Ecto neural progenitor cell (in vitro differentiated cells): ENCODE measurements at places on chromosomes 6 and 20.

GRCh38 chr6:145086197-145086596 lies 649.1 kb downstream of the EPM2A start:
- no peak for DNase-seq

- no peak for DNase-seq
These were observed 6.1 kb upstream of the NSFL1C start for GRCh38 chr20:1472556-1473245.

- DNase-seq = no peak
These were observed 19.1 kb downstream of the ITCH start for GRCh38 chr20:34382174-34382573.

DNA sequence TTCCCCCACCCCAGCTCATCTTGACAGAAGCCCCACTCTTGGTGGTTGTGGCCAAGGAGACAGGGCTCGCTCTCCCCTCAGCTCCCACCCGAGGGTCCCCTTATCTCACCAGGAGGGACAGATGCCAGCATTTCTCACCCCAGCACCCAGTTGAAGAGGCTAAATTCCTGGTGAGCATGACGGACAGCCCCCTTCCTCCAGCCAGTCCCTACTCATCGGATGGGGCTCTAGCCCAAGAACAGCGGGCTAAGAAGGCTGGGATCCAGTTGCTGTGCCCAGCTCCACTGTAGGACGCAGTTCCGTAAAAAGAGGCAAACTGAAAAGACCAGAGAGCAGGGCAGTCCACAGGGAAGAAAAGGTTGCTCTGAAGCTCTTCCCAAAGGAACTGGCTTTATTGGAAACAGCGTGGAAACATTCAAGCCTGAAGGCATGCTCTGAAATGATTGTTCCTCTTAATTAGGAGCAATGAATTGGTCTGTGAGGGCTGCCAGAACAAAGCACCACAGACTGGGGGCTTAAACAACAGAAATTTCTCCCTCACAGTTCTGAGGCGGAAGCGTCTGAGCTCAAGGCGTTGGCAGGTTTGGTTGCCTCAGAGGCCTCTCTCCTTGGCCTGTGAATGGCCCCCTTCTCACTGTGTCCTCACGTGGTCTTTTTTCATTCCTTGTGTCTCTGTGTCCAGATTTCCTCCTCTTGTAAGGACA lies 17.9 kb upstream of the KIF25 start:
- DNase-seq = no peak

DNA sequence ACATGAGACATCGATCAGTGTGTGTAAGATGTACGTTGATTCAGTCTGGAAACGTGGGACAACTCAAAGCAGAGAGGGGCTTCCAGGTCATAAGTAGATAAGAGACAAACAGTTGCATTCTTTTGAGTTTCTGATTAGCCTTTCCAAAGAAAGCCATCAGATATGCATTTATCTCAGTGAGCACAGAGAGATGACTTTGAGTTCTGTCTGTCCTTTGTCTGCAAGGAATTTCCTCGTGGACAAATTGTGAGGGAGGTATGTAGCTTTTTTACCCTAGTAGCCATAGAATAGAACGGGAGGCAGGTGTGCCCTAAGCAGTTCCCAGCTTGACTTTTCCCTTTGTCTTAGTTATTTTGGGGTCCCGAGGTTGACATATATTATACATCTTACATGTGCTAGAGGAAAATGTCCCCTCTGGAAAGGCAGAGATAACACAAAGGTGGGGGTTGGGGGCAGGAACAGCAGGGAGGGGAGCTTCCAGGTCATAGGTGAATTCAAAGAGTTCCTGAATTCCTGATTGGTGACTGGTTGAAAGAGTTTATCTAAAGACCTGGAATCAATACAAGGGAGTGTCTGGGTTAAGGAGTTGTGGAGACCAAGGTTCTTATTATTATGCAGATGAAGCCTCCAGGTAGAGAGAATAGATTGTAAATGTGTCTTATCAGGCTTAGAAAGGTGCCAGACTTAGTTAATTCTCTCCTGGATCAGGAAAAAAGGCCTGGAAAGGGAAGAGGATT lies 237.0 kb downstream of the NFATC2 start:
- DNase-seq = no peak

DNA sequence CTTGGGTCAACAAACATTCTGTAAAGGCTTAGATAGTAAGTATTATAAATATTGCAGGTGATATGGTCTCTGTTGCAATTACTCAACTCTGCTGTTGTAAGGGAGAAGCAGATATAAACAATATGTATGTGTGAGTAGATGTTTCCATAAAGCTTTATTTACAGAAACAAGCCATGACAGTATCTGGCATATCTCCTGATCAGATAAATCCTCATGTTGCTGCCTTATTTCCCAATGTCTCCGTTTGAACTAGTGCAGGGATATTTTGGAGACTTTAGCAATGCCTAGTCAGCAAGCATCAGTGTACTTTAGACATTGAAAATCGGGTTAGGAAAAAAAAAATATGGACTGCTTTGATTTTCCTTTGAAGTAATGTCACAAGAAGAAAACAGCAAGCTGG lies 96.1 kb downstream of the LAMA2 start:
- no peak for DNase-seq

DNA sequence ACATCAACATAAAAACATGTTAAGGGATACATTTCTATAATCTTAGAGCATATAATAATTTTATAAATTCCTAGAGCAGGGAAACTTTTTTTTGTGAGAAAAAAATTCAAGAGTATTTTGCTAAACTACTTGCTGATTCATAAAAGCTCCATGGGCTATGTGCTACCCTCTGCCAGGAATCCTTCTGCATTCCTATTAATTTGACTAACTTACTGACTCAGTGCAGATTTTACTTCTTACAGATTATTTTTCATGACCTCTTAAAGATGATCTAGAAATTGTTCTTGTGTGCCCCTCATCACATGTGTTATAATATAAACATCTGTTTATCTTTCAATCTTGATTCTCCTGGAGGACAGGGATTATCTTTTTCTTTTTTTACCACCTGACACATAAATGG lies 5.7 kb downstream of the VTA1 start:
- DNase-seq = no peak

DNA sequence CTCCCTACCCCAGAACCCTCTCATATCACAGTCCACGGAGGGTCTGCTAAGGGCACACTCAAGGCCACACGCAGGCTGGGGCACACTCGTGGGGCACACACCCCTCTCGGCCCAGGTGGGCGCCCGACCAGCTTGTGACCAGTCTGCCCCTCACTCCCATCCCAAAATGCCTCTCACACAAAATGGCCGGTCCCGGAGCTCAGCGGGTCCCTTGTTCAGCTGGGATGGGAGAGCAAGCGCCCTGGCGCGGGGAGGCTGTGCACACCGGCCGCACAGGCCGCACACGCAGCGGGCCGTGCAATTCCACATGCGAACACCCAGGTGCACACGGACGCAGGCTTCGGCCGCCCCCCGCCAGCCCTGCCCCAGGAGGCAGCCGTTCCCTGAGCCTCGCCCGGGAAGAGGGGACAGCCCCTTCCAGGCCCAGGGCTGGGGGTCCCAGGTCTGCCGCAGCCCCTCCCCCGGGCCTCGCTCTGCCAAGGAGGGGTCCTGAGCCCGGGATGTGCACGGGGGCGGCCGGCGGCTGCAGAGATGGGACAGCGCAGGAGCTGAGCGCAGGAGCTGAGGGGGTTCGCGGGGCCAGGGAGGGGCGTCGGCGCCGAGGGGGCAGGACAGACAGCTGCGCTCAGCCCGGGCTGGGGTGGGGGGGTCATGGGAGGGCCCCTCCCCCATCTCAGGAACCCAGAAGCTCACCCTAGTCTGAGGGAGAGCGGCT lies 1.3 kb downstream of the KCNQ2 start:
- no peak for DNase-seq

DNA sequence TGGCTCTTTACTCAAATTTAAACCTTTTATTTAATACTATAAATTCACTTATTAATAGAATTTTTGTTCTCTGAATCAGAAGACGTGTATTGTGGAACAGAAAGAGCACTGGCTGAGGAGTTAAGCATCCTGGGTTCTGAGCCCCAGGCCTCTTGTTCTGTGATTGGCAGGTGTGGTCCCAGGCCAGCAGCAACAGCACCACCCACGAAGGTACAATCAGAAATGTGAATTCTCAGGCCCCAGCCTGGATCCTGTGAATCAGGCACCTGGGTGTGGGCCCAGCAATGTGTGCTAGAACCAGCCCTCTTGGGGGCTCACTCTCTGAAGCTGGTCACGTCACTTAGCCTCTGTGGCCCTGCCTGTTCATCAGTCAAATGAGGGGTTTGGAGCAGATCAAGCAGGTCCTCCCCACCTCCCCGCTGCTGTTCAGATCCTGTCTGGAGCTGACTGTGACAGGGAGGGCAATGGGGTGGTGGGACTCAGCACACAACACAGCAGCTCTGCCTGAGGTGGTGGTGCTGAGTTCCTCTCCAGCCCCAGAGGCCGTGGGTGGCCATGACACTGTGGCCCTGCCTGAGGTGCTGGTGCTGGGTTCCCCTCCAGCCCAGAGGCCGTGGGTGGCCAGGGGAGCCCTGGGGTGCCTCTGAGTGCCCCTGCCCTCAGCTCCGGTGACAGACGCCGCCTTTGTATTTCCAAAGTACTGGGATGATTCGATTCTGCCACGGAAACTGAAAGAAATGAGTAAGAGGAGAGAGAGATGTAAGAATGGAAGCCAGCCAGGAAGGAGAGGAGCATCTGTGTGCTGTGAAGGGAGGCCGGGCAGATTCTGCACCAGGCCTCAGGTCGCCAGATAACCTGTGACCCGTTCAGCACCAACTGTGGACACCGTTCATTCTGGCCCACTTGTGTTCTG lies 41.6 kb upstream of the FRMD1 start:
- peak; percentile 30 for DNase-seq

DNA sequence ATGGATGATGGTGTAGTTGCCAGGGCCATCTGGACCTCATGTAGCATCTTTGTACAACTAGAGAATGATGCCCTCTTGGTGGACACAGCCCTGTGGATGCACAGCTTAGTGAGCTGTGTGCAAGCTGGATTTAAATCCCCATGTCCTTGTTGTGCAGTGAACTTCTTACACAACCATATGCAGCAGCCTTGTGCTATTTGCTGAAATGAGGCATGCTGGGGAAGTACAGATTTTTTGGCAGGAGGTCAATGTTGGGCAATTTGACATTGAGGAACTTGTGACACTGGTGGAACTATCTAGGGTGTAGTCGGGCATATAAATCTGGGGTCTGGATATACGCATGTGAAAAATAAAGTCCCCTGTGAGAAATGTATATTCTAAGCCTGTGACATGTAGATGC lies 5.8 kb upstream of the CDC5L start:
- no peak for DNase-seq

DNA sequence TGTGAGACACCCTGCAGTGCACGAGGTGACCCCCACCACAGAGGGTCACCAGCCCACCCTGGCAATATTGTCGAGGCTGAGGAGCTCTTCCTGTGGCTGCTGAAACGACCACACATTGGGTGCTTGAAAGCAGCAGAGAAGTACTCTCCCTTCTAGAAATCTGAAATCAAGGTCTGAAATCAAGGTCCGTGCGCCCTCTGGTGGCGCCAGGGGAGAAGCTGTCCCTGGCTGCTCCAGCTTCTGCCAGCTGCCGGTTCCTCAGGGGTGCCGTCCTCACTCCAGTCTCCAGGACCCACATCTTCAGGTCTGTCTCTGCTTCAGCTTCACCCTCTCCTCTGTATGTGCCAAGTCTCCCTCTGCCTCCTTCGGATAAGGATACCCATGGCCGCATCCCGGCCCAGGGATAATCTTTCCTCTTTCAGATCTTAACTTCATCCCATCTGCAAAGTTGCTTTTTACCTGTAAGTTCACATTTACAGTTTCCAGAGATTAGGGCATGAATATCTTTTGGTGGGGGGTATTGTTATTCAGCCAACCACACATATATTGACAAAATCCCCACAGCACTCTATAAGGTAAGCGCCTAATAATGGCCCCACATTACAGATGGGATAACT lies 108.3 kb upstream of the PHACTR3 start:
- peak; percentile 86 for DNase-seq

- DNase-seq = peak; percentile 14
These were observed 81.3 kb downstream of the CDH26 start for GRCh38 chr20:60039526-60039925.

GRCh38 chr20:44186674-44187053 lies 324 bp downstream of the JPH2 start:
- DNase-seq = no peak

GRCh38 chr6:148971031-148971927 lies 224.4 kb downstream of the UST start:
- DNase-seq = no peak
